ENCODE measurements at places on chromosomes 13 and 19.
A peak's percentile ranks its signal among the peaks of the same experiment; 100 is the strongest.

DNA sequence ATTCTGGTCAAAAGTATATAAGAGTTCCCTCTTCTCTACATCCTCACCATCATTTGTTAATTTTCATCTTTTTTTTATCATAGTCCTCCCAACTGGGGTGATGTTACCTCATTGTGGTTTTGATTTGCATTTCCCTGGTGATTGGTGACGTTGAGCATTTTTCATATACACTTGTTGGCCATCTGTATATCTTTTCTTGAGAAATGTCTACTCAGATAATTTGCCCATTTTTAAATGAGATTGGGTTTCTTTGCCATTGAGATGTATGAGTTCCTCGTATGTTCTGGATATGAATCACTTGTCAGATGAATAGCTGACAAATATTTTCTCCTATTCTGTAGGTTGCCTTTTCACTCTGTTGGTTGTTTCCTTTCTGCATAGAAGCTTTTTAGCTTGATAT, 2.4 kb downstream of the CD33 start:
- peaks cover 16% of the 10 kb centered on the region for H3K27me3 ChIP-seq
- H3K27ac ChIP-seq: no peak overlapping the region
- H3K4me1 ChIP-seq: no peaks in the 10 kb centered on the region

GRCh38 chr19:925526-926322, at the start of gene ARID3A:
TSS of gene ARID3A (plus strand) at chr19:926035. CDS start at chr19:929529, 3,494 bp downstream.
- H3K27me3 ChIP-seq: peaks cover 23% of the 10 kb centered on the region
- H3K36me3 ChIP-seq: peaks cover 9% of the 10 kb centered on the region
- H3K4me3 ChIP-seq: peak within 1 kb of the TSS; percentile 89
- H3K27ac ChIP-seq: peak within 1 kb of the TSS; percentile 59
- H3K4me1 ChIP-seq: peaks cover 20% of the 10 kb centered on the region
- DNase-seq: peak; percentile 87

DNA sequence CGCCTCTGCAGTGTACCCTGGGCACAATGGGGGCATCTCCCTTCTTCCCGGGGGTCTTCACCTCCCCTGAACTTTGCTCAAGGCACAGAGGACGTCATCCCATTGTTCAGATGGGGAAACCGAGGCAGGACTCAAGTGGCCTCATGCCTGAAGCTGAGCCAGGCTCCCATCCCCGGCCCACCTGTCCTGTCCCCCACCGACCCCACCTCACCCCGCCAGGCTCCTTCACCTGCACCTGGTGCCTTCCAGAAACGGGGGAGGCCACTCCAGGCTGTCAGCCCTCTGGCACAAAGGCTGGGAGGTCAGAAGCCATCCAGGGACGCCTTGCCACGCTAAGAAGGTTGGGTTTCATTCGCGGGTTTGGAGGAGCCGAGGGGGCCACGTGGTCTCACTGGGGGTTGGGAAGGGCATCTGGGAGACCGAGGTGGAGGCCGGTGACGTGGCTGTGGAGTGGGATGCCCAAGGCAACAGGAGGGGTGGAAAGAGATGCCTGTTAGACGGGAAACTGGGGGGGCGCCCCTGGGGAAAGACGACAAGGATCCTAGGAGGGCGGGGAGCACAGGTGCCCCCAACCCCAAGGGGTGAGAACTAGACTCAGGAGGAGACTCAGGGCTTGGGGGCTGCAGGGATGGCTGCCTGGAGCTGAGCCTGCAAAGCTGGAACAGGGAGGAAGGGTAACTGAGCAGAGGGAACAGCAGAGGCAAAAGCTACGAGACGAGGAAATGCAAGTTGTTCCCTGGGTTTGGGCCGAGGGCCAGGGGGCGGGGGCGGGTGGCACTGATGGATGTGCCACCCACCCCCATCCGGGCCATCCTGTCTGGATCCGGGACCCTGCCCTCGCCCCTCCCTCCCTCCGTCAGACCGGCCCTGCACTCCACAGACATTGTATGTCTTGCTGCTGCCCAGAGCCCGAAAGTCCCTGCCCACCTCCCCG, 6.0 kb upstream of the TCF3 start:
- no peaks in the 10 kb centered on the region for H3K36me3 ChIP-seq
- no peaks in the 10 kb centered on the region for H3K4me1 ChIP-seq
- H3K27ac ChIP-seq: no peak overlapping the region
- no peak for DNase-seq

DNA sequence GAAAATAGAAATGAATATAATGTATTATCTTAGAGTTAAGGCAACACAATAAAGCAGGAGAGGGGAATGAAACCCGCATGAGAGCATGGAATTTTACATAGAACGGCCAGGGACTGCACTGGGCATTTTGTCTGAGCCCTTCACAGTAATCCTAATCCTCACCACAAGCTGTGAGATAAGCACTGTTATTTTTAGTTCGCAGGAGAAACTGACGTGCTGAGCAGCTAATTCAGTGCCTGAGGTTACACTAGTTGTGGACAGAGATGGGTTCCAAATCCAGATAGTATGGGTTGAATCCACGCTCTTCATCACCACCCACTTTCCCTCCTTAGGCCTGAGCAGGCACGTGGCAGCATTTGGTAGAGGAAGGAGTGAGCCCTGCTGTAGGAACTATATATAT, 24.8 kb upstream of the ZNF527 start:
- H3K4me3 ChIP-seq: no peak overlapping the region
- H3K27ac ChIP-seq: no peak overlapping the region
- H3K4me1 ChIP-seq: no peaks in the 10 kb centered on the region
- H3K36me3 ChIP-seq: peaks cover 90% of the 10 kb centered on the region

DNA sequence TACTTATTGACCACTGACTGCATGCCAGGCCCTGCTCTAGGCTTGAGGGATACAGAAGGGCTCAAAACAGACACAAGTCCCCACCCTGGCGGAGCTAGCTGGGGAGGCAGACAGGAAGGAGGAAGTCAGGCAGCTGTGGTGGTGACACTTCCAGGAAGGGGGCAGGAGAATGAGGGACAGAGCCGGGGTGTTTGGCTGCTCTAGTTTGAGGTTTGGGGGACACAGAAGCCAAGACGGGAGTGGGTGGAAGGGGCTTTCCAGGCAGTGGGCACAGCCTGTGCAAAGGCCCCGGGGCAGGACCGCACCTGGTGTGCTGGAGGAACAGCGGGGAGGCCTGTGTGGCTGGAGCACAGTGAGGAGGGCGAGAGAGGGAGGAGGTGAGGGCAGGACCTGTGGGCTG, 4.0 kb downstream of the MRPL54 start:
- H3K27ac ChIP-seq: no peak overlapping the region
- peaks cover 5% of the 10 kb centered on the region for H3K36me3 ChIP-seq
- peaks cover 19% of the 10 kb centered on the region for H3K4me1 ChIP-seq
- H3K4me3 ChIP-seq: no peak overlapping the region
- H3K27me3 ChIP-seq: no peaks in the 10 kb centered on the region

DNA sequence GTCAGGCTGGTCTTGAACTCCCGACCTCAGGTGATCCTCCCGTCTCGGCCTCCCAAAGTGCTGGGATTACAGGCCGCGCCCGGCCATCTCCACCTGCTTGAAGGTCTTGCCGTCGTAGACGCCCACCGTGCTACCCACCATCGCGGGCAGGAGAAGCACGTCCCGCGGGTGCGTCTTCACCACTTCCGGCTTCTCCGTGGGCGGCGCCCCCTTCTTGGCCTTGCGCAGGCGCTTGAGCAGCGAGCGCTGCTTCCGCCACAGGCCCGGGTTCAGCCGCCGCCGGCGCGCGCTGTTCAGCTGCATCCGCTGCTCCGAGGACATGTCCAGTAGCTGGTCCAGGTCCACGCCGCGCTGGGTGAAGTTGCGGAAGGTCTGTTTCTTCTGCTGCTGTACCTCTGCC, 21.6 kb downstream of the EFNA2 start:
- no peak overlapping the region for H3K27ac ChIP-seq
- peaks cover 8% of the 10 kb centered on the region for H3K4me1 ChIP-seq
- H3K4me3 ChIP-seq: no peak overlapping the region
- peaks cover 3% of the 10 kb centered on the region for H3K27me3 ChIP-seq
- no peaks in the 10 kb centered on the region for H3K36me3 ChIP-seq
- no peak for DNase-seq

DNA sequence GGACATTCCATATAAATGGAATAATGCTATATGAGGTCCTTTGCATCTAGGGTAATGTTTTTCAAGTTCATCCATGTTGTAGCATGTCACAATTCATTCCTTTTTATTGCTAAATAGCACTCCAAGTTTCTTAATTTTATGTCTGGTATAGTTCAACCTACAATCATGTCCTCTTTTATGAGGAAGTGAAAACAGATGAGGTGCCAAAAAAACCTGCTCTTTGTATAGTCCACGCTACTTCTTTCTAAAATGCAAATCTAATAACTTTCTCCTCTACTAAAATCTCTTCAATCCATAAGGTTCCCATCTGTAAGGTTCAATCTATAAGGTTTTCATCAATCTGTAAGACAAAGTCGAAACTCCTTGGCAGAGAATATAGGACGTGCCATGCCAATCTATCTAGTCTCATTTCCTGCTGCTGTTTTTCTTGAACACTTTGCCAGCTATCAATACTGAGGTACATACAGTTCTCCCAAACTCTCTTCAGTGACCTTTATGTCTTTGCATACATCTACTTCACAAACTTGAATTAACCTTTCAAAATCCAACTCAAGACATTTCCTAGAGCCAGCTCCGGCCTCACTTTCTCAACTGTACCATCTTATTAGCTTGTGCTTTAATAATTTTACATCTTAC, 33.7 kb downstream of the INTS6 start:
- no peak for DNase-seq
- H3K27me3 ChIP-seq: no peaks in the 10 kb centered on the region
- no peak overlapping the region for H3K4me3 ChIP-seq
- peaks cover 5% of the 10 kb centered on the region for H3K4me1 ChIP-seq
- H3K27ac ChIP-seq: no peak overlapping the region

- peaks cover 10% of the 10 kb centered on the region for H3K27me3 ChIP-seq
- H3K36me3 ChIP-seq: peaks cover 17% of the 10 kb centered on the region
- DNase-seq: no peak
- no peak overlapping the region for H3K27ac ChIP-seq
- peaks cover 25% of the 10 kb centered on the region for H3K4me1 ChIP-seq
Measured at GRCh38 chr13:50341526-50341925, 326.3 kb downstream of the KCNRG start.

GRCh38 chr19:16233836-16234551, 36.3 kb downstream of the AP1M1 start:
- no peak overlapping the region for H3K27ac ChIP-seq
- no peak for DNase-seq
- H3K27me3 ChIP-seq: no peaks in the 10 kb centered on the region
- H3K4me1 ChIP-seq: no peaks in the 10 kb centered on the region

GRCh38 chr19:46217476-46217875, 12.1 kb upstream of the IGFL1 start:
- peaks cover 43% of the 10 kb centered on the region for H3K27me3 ChIP-seq
- H3K27ac ChIP-seq: no peak overlapping the region
- no peaks in the 10 kb centered on the region for H3K4me1 ChIP-seq

GRCh38 chr19:48461651-48461981, 6.2 kb downstream of the KCNJ14 start:
- no peak overlapping the region for H3K4me3 ChIP-seq
- H3K27ac ChIP-seq: no peak overlapping the region
- H3K36me3 ChIP-seq: peaks cover 35% of the 10 kb centered on the region
- no peaks in the 10 kb centered on the region for H3K27me3 ChIP-seq

- H3K4me1 ChIP-seq: peaks cover 28% of the 10 kb centered on the region
- peaks cover 16% of the 10 kb centered on the region for H3K27me3 ChIP-seq
- H3K27ac ChIP-seq: peak overlapping the region; percentile 84
- H3K4me3 ChIP-seq: no peak overlapping the region
Measured at GRCh38 chr13:112928972-112929782, 39.8 kb upstream of the MCF2L start.

- H3K27ac ChIP-seq: no peak overlapping the region
- H3K36me3 ChIP-seq: no peaks in the 10 kb centered on the region
- peak; percentile 31 for DNase-seq
- peak overlapping the region; percentile 69 for H3K4me3 ChIP-seq
Measured at GRCh38 chr19:46546194-46546896, 50.7 kb upstream of the PNMA8B start.

- H3K27me3 ChIP-seq: no peaks in the 10 kb centered on the region
- peak overlapping the region; percentile 7 for H3K27ac ChIP-seq
- no peak overlapping the region for H3K4me3 ChIP-seq
- DNase-seq: no peak
Measured at GRCh38 chr13:29532116-29532515, 63.4 kb downstream of the SLC7A1 start.

GRCh38 chr19:29510701-29511265, 15.0 kb upstream of the VSTM2B start:
- no peak overlapping the region for H3K27ac ChIP-seq
- peak; percentile 28 for DNase-seq
- H3K4me1 ChIP-seq: no peaks in the 10 kb centered on the region
- no peak overlapping the region for H3K4me3 ChIP-seq
- no peaks in the 10 kb centered on the region for H3K36me3 ChIP-seq

DNA sequence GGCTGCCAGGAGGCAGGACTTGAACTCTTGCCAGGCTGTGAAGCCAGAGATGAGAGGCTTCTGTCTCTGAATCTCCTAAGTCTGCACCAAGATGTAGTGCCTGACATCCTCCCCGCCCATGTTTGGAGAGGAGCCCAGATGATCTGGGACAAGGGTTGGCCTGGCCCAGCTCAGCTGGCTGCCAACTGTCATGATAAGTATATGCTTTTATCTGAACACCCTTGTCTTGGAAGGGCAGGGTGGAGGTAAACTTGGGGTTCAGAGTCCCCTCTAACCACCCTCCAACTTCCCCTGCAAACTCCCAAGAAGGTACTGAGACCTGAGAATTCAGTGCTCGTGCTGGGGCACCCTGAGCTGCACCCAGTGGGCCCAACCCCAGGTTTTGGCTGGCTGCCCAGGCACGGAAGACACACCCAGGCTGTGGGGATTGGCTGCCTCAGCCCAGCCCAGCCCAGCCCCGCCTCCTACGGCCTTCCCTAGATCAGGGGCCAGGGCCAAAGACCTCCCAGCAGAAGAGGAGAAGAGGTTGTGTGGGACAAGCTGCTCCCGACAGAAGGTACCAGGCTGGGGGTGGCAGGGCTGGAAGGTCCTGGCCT, at the start of gene CYP4F12:
Gene CYP4F12 (plus strand): TSS at position 508 of the 596 bp plus-strand sequence. CDS start 443 bp downstream, outside the sequence.
- H3K4me3 ChIP-seq: no peak within 1 kb of the TSS
- DNase-seq: no peak
- peaks cover 2% of the 10 kb centered on the region for H3K36me3 ChIP-seq
- H3K27me3 ChIP-seq: no peaks in the 10 kb centered on the region
- no peaks in the 10 kb centered on the region for H3K4me1 ChIP-seq
- no peak within 1 kb of the TSS for H3K27ac ChIP-seq

- no peaks in the 10 kb centered on the region for H3K27me3 ChIP-seq
- no peak overlapping the region for H3K4me3 ChIP-seq
- no peak for DNase-seq
- no peaks in the 10 kb centered on the region for H3K36me3 ChIP-seq
- H3K4me1 ChIP-seq: peaks cover 23% of the 10 kb centered on the region
Measured at GRCh38 chr19:31300422-31300821, 48.8 kb downstream of the TSHZ3 start.

- H3K4me3 ChIP-seq: peak overlapping the region; percentile 97
- H3K4me1 ChIP-seq: peaks cover 48% of the 10 kb centered on the region
- H3K27ac ChIP-seq: peak overlapping the region; percentile 88
- H3K36me3 ChIP-seq: no peaks in the 10 kb centered on the region
- DNase-seq: peak; percentile 68
- H3K27me3 ChIP-seq: peaks cover 3% of the 10 kb centered on the region
Measured at GRCh38 chr13:97434397-97435201, 630 bp downstream of the RAP2A start.

DNA sequence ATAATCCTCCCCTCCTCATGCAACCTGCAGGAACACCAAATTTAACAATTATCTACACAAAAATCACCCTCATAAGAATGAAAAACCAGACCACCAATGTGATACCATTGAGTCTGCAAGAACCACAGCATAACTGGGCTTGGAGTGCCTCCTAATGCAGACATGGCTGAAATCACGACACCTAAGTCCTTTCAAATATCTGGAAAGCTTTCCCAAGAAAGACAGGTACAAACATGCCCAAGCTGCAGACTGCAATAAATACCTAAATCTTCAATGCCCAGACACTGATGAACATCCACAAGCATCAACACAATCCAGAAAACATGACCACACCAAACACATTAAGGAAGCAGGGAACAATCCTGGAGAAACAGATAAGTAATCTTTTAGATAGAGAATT, 417.1 kb downstream of the LMO7 start:
- H3K27ac ChIP-seq: peak overlapping the region; percentile 30
- no peak for DNase-seq
- H3K27me3 ChIP-seq: peaks cover 16% of the 10 kb centered on the region
- H3K4me3 ChIP-seq: no peak overlapping the region
- H3K36me3 ChIP-seq: no peaks in the 10 kb centered on the region
